ENCODE measurements at places on chromosomes 2 and 18.

DNA sequence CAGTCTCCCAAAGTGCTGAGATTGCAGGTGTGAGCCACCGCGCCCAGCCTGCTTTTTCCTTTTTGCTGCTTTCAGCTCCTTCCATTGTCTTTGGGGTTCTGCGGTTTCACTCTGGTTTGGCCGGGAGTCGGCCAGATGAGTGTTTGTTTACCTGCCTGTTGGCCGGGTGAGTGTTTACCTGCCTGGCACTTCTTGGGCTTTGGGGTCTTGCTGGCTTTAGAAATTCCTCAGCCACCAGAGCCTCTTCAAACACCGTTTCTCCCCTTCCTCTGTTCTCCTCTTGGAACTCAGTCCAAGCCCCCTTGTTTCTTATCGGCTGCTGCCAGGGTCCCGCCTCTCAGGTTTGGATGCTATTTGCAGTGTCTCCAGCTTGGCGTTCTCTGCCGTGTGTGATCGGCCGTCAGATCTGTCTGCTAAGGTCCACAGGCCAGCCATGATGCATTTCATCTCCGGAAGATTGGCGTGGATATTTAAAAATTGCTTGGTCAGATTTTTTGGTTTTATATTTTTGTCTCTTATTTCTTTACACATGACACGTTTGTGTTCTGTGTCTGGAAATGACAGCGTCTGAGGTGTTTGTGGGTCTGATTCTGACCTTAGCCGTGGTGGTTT, 14.2 kb upstream of the GAL3ST2 start:
- no peak for DNase-seq

GRCh38 chr2:9196637-9197036, 10.0 kb upstream of the ASAP2 start:
- DNase-seq: no peak

DNA sequence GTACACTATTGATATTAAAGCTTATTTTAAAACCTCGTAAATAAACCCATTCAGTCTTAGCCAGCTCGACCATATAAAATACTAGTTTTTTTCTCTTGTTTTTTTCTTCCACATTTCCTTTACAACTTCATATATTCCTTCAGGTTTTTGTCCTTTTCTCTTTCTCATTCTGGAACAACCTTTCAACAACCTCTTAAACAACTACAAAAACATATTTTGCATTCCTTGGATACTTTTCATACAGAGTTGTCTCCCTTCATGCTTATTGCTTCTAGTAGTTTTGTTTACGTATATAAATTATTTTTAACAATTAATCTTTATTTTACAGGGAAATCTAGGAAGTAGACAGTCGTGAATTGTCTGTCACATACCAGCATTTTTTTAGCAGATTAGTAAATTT, 41.2 kb downstream of the COMMD1 start:
- DNase-seq: no peak

- no peak for DNase-seq
Observed at GRCh38 chr2:110877031-110877827, 144.9 kb downstream of the ACOXL start.

GRCh38 chr2:234963773-234964615, 12.2 kb downstream of the SH3BP4 start:
- DNase-seq: no peak

DNA sequence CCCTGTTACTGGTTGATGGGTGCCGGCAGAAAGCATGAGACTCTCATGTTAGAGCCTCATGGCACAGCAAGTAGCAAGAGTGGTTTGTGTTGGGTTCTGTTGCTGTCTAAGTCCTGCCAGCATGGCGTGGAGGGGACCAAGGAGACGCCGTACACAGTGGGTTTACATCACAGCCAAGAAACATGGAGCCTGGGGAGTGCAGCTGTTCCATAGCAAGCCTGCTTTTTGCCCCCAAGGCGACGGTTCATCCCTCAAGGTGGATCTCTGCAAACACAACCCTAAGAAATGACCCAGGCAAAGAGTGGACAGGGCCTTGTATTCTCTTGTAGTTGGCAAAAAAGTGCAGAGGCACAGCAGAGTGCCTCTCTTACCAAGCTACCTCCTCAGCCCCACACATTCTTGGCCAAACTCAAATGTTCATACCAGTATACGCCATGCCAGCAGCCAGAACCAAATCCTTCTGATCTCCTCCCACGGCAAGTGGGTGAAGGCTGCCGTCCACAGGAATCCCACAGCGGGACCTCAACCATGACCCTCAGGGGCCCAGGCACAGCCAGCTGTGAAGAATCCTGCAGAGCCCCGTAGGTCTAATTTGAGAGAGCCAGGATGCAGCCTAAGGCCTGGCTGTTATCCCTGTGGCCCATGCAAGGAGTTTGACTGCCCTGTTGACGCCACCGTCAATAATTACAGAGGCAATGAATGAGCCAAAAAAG, 19.0 kb downstream of the SNED1 start:
- no peak for DNase-seq

GRCh38 chr2:74199871-74200305, 1.5 kb downstream of the MTHFD2 start:
- no peak for DNase-seq

DNA sequence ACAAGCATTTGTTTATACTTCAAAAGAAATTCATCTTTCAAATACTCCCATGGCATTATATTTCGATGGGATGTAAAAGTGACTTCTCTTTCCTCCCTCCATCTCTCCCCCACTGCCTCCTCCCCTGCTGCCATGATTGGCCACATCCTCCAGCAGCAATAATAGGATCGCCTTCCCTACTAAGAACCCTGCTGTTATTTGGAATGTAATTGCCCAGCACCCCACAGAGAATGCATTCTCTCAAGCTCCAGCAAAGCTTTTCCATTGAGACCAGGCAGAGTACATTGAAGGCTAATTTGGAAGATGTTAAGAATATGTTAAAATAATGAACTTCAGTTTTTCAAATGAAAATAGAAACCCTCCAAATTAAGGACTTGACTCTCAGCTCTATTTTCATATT, 375.4 kb upstream of the ACVR2A start:
- DNase-seq: no peak
